CD4-positive, alpha-beta T cell treated with Interleukin-4 for 4 hours (primary cell): ENCODE measurements at places on chromosomes 3 and 15.

DNA sequence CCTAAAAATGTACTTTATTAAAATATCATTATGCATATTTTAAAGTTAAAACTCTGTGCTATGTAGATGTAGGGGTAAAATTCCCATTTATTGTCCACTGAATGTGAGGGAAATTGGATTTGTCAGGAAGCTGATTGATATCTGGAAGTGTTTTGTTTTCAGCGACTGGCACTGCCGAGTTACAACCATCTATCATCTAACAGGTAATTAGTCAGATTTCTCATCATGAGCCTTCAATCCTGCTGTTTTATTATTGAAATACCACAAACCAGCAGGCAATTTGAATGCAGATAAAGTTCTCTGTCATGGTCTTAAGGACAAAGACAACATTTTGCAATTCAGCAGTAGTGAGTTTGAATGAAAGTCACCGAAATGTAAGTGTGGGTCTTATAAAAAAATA is 40.5 kb downstream of the ZIC1 start:
- DNase-seq: no peak

GRCh38 chr3:36840453-36840921 is 76.1 kb upstream of the DCLK3 start:
- no peak for DNase-seq

DNA sequence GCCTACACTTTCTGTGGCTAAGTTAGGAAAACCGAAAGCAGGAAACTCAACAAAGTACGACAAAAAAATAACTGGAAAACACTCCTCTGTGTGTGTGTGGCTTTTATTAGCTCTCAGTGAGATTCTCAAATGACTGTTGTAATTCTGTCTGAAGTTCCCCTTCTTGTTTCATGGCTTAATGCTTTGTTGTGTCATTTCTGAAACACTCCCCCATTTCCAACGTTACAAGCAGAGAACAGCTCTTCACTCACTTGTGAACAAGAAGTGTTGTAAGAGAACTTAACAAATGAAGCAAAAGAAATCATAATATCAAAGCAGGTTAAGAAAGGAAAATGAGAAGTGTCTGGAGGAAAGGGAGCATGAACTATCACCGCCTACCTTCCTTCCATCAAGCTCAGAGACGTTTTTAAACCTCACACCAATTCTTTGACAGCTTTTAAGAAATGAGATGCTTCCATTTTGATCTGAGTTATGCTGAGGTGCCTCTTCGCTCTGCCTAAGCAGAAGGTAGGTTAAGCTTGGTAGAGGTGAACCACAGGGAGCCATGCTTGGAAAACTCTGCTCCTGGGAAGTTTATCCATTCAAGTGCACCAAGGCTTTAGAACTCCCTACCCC is 12.4 kb upstream of the SEC62 start:
- DNase-seq: no peak

GRCh38 chr3:30333903-30334302 is 272.5 kb upstream of the TGFBR2 start:
- no peak for DNase-seq

GRCh38 chr3:177318559-177318958 is 121.3 kb upstream of the TBL1XR1 start:
- DNase-seq: no peak

DNA sequence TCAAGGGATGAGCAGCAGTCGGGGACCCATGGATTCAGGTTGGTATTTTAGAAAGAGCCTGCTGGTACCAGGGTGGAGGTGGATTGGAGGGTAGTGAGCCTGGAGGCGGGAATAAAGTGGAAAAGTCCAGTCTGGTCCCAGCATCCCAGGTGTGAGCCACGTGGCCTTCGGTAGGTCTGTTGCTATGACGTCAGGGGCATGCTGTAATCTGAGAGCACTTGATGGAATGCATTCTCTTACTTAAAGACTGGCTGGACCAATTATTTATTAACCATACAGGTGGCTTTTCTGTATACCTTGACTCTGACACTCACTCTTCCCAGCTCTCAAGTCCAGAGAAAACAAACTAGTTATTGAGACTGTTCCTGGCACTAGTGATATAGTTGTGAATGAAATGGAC is 389.9 kb upstream of the RGMA start:
- DNase-seq: no peak

GRCh38 chr15:28113394-28114113 is 14.4 kb upstream of the OCA2 start:
- DNase-seq: no peak

DNA sequence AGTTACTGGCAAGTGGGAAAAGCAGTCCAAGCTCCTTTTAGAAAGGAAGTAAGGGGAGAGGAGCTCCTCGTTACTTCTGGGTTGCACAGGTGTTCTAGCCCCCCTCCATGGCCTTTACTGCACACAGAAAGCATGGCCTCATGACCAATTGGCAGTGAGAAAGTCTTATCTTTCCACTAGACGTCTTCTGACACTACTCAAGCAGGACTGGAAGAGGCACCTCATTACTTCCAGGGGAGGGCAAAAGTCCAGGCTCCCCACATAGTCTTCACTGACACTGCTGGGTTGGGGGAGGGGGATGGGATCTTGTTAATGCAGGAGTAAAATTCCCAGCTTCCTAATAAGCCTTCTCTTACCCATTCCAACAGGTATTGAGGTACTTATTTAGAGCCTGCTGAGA is 27.6 kb upstream of the TM2D3 start:
- no peak for DNase-seq

GRCh38 chr15:101445562-101446517 is 43.7 kb downstream of the PCSK6 start:
- DNase-seq: no peak

- no peak for DNase-seq
These were observed 55.8 kb downstream of the ABTB1 start for GRCh38 chr3:127728417-127729015.

DNA sequence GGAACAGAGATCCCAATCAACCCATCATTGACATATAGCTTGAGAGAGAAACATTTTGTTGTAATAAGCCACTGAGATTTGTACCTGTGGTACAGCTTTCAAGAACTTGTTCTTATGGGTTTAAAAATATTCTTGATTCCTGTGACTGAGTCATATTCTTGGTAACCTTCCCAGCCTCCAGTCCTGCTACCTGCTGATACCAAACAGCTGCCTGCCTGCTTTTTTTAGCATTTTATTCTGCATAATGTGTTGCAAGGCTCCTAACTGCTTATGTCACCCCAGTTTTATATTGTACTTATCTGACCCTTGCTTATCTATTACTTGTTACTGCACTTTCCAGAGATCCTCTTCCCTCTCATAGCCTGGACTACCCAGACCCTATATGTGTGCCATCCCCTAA is 349.3 kb upstream of the SOX2 start:
- no peak for DNase-seq

DNA sequence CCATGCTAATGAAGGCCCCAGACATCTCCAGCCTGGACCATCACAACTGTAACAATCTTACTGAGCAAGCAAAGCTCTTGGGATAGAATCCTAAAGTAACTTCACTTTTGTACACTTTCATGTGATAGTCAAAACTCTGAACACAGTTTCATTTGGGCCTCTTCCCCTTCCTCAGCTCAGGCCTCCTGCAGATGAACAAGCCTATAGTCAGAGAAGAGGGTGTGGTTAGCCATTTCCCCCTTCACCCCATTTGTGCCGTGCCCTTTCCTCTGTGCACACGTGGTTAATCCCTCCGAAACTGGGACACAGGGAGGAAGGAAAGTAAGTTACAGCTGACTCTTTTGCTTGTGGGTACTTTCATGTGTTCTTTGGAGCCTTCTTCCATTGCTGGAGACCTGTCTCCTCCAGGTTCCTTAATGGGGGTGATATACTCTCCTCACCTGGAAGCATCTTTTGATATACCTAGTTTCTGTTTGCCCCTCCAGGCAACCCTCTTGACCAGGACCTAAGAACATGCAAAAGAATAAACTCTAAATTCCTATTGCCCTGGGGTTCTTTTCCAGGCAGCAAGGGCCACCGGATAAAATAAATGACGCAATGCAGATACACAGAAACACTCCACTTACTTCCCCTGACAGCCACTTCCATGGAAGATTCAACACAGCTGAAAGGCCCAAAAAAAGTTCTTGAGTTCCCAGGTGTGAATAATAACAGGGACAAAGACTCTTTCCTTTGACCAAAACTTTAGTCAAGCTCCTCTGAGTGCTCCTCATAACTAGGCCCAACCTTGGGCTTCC is 29.6 kb upstream of the CSTA start:
- DNase-seq: peak; percentile 16

DNA sequence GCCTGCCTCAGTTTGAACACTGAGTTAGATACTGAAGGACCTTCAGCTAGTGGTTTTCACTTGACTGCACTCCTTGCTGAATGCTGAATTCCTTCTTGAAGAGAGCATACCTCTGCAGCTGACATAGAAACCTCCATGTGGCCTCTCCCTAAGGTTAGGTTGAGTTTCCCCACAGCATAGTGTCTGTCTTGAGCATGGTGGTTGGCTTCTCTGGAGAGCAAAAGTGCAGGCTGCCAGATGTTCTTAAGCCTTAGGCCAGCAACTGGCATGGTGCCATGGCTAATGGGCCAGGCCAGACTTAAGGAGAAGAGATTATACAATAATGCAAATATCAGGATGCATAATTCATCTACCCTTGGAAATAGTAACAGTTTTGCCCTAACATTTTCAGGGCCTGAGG is 545.6 kb upstream of the ZNF385D start:
- DNase-seq: no peak

- no peak for DNase-seq
These were observed 51.8 kb upstream of the ZDHHC23 start for GRCh38 chr3:113895964-113896363.

DNA sequence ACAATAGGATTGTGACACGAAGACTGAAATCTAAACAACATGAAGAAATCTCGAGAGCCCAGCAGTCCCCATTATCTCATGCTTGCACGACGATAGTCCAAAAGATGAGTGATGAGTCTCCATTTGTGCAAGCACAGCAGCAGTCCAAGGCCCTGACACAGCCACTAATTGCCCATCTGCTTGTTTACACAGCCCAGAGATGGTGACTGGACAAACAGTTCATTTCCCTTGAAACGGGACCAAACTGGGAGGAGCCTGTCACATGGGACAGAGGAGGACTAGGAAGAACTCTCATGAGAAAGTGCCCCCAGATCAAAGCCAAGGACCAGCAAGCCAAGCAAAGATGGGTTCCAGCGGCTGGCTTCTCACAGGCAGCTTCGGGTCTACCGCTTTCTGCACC is 121.0 kb downstream of the GREM1 start:
- no peak for DNase-seq

DNA sequence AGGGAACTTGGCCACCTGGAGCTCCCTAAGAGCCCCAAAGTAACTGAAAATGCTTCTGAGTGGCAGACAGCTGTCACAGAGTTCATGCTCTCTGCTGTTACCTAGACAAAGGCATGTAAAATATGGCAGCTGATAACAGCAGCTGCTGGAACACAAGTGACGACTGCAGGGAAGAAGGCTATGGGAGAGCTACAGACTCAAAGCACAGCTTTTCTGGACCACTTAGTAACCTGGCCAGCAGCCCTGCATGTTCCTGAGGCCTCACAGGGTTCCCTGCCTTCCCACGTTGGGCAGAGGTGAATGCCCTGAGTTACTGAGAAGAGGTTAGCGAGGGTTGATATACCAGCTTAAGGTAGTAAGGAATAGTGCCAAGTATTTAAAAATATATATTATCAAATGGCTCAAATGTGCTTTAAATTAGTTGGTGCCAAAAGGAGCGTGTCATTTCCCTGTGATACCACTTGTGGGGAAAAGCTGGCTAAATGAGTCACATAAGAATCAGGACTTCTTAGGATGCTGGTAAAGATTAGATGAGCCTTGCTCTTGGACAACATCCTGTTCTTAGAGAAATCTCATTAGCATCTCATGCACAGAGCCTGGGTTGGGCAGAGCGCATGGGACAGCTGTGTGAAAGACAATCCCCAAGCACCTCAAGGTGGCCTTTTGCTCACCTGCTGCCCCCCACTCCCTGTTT is 76.4 kb upstream of the SCN5A start:
- DNase-seq: no peak

- no peak for DNase-seq
These were observed 33.1 kb downstream of the KLF13 start for GRCh38 chr15:31359702-31360111.

GRCh38 chr15:80844011-80844732 is 65.0 kb downstream of the CEMIP start:
- DNase-seq: no peak

DNA sequence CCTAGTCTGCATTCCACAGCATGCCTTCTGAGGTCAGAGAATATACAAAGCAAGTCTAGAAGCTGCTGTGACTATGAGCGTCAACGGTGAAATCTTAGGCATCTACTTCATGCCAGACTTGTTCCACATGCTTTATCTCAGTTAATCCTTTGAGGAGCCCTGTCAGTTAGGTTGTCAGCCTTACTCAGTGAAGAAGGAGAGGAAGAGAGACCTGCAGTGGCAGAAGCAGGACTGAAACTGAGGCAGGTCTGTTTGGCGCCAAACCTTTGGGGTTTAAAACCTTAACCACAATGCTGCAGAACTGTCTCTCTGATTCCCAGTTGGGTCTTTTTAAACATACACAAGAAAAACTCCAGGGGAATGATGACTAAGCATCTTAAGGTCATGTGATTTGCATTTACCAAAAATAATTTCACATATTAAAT is 139.0 kb upstream of the LIPC start:
- no peak for DNase-seq

DNA sequence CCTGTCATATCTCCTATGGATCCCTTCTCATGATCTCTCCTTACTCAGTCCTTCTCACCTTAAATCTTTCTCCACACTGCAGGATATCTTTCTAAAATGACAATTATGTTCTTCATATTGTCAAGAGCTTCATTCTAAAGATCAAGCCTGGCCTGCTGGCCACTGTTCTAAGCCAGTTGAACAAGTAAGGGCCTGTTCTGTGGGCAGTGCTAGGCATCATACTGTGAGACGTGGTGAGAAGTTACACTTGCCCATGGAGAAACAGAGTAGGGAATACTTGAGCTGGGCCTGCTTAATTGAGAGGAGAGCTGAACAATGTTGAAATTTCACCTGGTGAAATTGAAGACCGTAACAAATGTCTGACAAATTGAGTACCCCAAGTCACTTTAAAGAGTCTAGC is 184.1 kb upstream of the RASGRP1 start:
- no peak for DNase-seq

DNA sequence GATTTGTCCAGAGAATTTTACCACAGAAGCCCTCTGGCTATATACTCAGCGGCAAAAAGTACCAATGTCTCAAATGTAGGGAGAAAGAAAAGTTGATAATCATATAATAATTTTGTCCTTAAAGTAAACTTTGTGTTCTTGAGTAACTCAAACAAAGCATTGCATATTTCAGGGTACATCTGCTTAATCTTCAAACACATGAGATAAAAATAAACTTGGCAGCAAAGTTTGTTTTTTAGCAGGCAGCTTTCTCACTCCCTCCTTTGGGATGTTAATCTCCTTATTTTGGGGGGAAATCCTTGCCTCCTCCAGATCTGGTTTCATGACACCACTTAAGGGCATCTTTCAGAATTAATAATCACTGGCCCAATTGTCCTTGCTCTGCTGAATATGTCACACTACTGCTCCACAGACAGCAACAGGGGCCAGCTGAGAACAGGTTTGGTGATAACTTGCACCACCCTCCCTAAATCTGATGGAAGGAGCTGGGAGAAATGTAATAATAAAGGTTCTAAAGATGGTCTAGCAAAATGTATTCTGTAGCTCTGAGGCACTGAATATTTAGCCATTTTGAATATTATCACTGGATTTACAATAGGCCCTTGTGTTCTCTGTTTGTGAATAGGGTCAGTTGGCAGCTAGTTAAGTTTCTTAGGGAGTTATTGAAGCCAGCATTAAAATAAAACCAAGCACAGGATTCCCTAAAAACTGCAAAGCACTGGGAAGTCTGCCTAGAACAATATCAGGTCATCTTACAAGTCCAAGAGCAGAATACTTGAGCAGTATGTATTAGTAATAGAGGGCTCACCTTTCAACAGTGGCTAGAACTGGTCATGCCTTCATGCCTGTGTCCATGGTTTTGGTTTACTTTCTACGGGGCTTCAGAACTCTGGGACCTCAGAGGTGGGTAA is 79.2 kb downstream of the EFL1 start:
- no peak for DNase-seq
